Uterus (tissue), 4 donors: ENCODE measurements at places on chromosomes 2 and 18. TPM values are rescaled to one million over a fixed set of nuclear protein-coding genes. Genes with fewer than 3 reads are reported as not detected.
A peak's percentile ranks its signal among the peaks of the same experiment; 100 is the strongest.

- DNase-seq: no peak
Observed at GRCh38 chr2:238892204-238892500, 44.3 kb downstream of the TWIST2 start.

GRCh38 chr2:85584354-85584856 lies at the start of gene VAMP5:
Gene VAMP5 (plus strand): TSS chr2:85584431. CDS start chr2:85584491, 60 bp downstream.
- DNase-seq: peak; percentile 56

GRCh38 chr2:111652038-111652437 lies 232.0 kb downstream of the ANAPC1 start:
- no peak for DNase-seq

GRCh38 chr2:56918790-56919189 lies 735.0 kb downstream of the CCDC85A start:
- no peak for DNase-seq

GRCh38 chr2:154370873-154371272 lies 327.6 kb upstream of the KCNJ3 start:
- no peak for DNase-seq

DNA sequence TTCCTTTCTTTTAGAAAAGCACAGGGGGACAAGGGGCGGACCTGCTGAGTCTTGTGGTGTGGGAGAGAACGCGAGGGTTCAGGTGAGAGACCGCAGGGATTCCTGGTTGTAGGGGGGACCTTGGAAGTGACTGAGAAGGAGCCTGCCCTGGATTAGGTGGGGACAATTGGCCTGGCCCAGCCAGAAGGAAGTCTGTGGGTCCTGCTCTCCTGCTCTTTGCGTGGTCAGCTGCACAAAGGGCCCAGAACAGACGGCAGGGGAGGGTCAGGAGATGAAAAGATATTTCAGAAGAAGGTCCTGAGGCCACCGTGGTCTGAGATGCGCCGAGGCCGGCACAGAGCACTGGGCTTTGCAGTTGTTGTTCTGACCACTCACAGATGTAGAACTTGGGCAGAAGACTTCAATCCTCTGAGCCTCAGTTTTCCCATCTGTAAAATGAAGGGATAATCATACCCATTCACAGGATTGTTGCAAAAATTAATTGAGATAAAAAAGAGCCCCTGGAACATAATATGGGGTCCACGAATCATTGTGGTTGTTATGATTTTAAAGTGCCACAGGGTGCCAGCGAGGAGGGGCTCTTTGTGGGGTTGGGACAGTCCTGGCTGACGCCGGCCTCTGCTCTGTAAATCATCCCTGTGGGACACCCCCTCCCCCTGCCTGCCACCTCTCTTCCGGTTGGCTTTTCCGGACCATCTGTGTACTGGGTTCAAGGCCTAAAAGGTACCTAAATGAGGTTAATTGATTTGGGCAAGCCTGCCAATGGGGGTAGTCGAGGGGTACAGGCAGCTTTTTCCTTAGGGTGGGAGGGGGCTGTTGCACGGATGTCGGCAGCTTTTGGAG lies 1.8 kb downstream of the LPIN1 start:
- no peak for DNase-seq

GRCh38 chr18:79941473-79942119 lies 9.9 kb downstream of the SLC66A2 start:
- DNase-seq: no peak

DNA sequence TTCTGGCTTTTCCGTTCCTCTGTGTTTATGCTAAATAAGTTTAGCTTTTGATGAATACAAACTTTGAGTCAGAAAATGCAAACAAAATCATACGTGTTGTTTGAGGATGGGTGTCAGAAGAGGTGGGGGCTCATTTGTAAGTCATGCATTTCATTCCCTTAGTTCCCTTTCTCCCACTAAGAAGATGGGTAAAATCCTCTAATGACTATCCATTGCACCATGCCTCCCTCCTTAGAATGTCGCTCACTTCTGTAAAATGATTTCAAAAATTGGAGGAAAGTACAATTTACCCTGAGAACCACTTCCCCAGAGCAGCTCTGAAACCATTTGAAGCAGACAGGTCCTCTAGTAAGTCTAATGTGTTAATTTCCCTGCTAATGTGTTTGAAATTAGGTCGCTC lies 629.6 kb upstream of the VRK2 start:
- no peak for DNase-seq

GRCh38 chr2:239264838-239265651 lies 135.8 kb downstream of the HDAC4 start:
- no peak for DNase-seq

- no peak for DNase-seq
Observed at GRCh38 chr2:163182764-163183354, 344.3 kb upstream of the KCNH7 start.

DNA sequence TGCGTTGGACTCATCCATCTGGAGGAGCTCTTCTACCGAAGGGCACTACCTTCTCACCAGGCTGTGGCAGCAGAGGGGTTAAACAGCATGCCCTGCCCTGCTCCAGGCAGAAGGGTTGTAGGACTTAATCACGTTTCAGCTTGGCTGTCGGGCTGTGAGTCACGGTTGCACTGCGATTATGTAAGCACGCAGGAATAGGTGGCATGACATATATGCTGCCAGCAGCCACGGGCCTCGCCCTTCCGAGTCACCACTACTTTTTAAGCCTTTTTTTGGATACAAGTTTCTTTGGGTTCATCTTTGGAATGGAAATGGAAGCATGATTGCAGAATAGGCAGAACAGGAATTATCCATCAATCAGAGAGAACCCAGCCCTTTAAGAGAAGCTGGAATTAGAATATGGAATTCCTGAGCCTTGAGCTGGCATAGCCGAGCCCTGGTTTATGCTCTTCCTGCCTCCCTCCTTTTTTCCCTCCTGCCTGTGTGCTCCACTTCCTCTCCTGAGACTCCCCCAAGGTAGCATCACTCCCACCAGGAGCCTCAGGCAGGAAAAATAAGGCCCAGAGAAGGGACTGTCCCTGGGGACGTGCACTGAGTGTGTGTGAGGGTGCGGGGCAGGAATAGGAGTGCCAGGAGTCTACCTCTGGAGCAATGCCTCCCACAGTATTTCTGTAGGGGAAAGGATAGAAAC lies 86.8 kb downstream of the SEMA4F start:
- DNase-seq: no peak

- DNase-seq: peak; percentile 80
Observed at GRCh38 chr2:43464590-43464989, 131.2 kb downstream of the THADA start.

GRCh38 chr2:240284503-240285259 lies 144.2 kb upstream of the OTOS start:
- DNase-seq: no peak

DNA sequence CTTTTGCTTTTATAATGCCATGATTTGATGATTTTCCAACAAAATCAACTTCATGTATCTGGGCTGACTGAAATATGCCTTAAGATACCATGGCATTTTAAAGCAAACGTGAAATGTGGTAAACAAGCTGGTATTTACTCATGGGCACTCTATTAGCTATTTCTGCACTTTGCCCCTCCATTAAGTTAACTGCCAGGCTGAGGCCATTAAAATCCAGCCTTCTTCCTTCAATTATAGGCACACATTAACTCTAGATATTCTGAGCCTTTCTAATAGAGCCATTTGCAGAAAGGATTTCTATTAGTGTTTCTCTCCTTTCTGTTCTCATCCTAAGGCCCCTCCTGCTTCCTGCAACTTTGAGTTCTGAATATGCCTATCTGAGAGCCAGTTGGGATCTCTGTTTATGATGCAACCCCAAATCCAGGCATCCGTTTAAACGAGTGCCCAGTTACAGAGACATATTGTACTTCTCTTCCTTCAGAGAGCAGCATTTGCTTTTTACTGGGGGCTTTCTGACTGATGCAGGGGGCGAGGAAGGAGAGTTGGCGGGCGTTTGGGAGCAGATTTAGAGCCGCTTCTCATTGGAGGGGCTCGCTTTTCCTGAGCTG lies 1.6 kb upstream of the KCNJ3 start:
- no peak for DNase-seq

GRCh38 chr2:17303054-17303453 lies 215.2 kb downstream of the RAD51AP2 start:
- DNase-seq: no peak

GRCh38 chr2:228688007-228688645 lies 506.6 kb upstream of the SPHKAP start:
- no peak for DNase-seq

DNA sequence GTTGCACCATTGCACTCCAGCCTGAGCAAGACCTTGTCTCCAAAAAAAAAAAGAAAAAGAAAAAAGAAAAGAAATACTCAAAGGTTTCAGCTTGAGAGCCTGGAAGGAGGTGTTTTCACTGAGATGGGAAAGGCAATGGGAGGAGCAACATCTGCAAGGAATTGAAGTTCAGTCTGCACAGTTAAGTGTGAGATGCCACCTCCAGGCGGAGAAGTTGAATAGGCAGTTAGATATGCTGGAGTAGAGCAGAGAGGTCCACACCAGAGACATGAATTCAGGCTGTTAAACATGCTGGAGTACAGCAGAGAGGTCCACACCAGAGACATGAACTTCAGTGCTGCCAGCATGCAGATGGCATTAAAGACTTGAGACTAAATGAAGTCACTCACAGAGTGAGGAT lies 41.4 kb upstream of the DTNB start:
- no peak for DNase-seq

DNA sequence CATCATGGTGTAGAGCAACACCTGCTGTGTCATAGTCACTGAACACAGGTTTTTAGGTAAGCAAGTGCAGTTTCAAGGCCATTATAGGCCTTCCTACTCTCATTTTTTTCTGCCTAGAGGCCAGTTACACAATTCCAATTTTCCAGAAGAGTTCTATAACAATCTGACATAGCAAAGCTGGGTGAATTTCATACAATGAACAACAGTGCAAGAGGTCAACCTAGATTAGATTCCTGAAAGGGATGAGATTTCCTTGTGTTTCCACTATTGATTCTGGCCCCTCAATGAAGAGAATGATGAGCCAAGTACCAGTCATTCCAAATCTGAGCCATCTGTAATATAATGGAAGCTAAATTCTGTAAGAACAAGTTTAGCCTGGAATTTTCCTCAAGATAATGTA lies 15.3 kb upstream of the CD28 start:
- DNase-seq: no peak

DNA sequence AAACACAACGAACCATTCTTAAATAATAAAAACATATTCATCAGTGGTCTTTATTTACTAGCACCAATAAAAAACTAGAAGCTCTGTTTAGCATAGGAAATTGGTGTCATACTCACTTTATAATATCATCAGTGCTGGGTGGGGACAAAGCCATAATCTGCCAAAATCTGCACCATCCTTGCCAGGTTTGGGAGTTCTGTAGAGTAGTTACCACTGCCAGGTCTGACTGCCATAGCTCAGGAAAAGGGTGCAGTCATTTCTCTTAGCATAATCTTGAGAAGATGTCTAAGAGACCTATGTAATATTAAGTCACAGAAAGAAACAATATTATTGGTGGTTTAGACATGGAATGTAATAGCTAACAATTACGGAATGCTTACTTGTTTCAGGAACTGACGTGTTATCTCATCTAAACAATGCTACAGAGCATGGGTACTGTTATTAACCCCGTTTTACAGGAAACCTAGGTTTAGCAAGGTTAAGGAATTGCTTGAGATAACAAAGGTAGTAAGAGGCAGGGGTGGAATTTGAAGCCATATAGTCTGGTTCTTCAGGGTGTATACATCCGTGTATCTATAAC lies 1.6 kb upstream of the MARCHF7 start:
- no peak for DNase-seq

- no peak for DNase-seq
Observed at GRCh38 chr2:56969513-56969912, 785.7 kb downstream of the CCDC85A start.

DNA sequence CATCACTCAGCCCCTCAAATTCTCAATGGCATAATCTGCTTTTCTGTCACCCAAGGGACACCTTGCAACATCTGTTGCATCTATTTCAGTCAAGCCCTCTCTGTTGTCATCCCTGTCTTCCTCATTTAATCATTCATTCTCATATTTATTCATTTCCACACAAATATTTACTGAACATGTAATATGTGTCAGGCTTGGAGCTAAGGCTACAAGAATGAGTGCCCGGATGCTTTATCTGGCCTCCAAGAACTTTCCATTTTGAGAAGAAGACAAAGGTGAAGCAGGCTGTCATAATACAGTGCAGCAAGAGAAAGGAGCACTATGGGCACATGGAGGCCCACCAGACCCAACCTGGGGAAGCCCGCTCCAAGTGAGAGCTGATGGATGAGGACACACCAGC lies 15.6 kb downstream of the IL18RAP start:
- no peak for DNase-seq

Gene NEU2
- not detected for total RNA-seq

Gene NR4A2
- total RNA-seq: 1.3 TPM

Gene SIX3
- total RNA-seq: not detected

Gene INPP5D
- 37.9 TPM for total RNA-seq

Gene ALPG
- not detected for total RNA-seq

Gene MSTN
- not detected for total RNA-seq

Gene SCN7A
- 74.1 TPM for total RNA-seq
